ENCODE measurements at places on chromosomes 6 and 20.

DNA sequence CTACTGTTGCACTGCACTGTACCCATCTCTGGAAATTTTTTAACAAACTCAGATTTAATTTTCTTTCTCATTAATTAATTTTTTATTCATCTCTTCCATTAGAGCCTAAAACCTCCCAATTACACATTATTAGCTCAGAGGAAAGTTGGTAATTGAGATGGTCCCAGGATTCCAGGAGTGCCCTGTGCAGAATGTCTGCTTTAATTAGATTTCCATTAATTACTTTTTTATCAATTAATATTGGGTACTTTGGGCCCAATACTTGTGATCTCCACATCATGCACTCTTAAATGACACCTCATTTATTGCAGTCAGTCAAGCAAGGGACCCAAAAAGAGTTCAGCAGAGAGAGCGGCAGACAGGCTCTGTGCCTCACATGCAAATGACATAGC lies 232.0 kb downstream of the PTPRT start:
- DNase-seq: no peak

GRCh38 chr20:36523341-36523740 lies 18.0 kb upstream of the MYL9 start:
- DNase-seq: no peak

- no peak for DNase-seq
These were observed 44.4 kb downstream of the FAXC start for GRCh38 chr6:99305021-99305554.

- no peak for DNase-seq
These were observed 687.7 kb upstream of the MARCKS start for GRCh38 chr6:113169484-113169883.

DNA sequence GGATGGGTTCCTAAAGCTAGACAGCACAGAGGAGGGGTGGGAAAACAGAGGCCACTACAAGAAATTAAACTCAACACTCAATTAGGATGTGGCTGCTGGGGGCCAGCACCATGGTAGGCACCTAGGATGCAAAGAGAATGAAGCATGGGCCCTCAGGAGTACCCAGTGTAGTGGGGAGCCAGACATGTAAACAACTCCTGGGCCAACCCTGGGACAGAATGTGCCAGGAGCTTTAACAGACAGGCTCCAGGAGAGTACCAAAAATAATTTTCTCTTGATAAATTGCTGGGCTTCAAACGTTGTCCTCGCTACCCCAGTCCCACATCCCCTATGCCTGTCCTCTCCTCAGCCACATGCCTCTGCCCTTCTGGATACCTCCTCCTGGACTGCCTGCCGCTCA lies 1.7 kb downstream of the TMEM151B start:
- DNase-seq: no peak

GRCh38 chr6:153616506-153616905 lies 422.5 kb upstream of the OPRM1 start:
- DNase-seq: no peak

GRCh38 chr6:106103728-106104109 lies 17.6 kb downstream of the PRDM1 start:
- DNase-seq: no peak

- peak; percentile 22 for DNase-seq
These were observed 118.4 kb downstream of the GRM4 start for GRCh38 chr6:34027445-34027936.

DNA sequence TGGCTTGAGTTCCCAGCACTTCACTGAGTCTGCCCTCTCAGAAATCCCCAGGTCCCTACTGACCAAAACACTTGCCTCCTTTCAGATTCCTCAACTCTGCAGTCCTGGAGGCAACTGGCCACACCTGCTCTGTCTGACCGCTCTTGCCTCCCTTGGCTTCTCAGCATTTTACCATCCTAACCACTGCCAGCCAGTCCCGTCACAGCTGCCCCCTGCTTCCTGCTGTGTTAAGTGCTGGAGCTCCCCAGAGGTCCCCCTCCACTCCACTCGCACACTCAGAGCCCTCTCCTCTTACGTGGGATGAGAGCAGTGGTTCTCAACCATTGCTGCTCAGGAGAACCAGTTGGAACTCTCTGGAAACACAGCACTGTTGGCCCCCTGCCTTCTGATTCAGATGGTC lies 20.5 kb downstream of the ADAT2 start:
- no peak for DNase-seq

- DNase-seq: no peak
These were observed 17.4 kb upstream of the PRDM13 start for GRCh38 chr6:99589290-99589672.

DNA sequence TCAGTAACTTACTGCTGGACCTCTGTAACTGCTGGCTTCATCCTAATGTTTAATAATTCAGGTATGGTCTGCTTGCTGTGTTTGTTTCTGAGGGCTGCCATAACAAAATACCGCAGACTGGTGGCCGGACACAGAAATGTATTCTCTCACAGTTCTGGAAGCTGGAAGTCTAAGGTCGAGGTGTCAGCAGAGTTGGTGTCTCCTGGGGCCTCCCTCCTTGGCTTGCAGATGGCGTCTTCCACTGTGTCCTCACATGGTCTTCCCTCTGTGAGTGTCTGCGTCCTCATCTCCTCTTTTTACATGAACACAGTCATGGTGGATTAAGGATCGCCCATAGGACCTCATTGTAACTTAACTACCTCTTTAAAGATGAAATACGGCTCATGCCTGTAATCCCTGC lies 389.7 kb upstream of the JARID2 start:
- DNase-seq: no peak

DNA sequence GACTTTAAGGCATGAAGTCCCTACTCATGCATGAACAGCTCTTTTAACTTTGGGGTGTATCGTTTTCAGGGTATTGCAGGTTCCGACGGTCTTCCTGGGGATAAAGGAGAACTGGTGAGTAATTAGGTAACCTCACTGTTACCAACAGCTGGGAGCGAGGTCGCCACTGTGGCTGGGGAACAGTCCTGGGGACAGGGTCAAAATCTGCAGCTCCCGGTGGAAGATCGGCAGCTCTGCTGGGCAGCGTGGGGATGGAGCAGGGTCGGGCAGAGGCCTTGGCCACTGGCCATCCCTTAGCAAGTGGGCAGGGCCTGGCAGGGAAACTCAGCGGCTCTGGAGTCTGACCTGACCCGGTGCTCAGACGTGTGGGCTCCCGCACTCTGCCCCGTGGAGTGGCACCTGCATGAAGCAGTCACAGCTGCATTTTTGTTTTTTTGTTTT lies 16.1 kb downstream of the COL9A3 start:
- no peak for DNase-seq

GRCh38 chr6:16511723-16512489 lies 249.4 kb downstream of the ATXN1 start:
- DNase-seq: no peak

DNA sequence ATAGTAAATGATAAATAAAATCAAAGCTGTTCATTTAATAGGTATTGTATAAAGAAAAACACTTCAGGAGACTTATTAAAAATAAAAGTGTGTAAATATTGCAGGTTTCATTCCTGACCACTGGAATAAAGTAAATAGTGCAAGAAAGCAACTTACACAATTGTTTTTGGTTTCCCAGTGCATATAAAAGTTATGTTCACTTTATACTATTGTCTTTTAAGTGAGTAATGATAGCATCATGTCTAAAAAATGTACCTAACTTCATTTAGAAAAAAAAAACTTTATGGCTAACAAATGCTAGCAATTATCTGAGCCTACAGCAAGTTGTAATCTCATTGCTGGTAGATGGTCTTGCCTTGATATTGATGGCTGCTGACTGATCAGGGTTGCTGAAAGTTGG lies 726.6 kb upstream of the POU3F2 start:
- no peak for DNase-seq

DNA sequence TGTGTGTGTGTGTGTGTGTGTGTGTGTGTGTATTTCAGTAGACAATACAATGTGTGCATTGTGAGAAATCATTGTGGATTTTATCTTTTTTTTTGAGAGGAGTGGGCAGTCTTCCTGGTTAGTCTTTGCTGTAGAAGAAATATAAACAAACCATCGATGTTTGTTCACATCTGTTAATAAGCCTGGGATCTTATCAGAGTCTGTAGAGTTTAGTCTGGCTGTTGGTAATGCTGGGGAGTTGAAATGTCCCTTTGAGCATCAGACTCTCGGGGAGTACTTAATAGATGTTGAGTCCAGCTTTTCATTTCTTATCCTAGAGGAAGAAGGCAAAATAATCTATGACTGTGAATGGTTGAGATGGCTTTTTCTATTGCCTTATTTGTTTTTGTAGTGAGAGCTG lies 96.6 kb upstream of the SUPT3H start:
- no peak for DNase-seq

DNA sequence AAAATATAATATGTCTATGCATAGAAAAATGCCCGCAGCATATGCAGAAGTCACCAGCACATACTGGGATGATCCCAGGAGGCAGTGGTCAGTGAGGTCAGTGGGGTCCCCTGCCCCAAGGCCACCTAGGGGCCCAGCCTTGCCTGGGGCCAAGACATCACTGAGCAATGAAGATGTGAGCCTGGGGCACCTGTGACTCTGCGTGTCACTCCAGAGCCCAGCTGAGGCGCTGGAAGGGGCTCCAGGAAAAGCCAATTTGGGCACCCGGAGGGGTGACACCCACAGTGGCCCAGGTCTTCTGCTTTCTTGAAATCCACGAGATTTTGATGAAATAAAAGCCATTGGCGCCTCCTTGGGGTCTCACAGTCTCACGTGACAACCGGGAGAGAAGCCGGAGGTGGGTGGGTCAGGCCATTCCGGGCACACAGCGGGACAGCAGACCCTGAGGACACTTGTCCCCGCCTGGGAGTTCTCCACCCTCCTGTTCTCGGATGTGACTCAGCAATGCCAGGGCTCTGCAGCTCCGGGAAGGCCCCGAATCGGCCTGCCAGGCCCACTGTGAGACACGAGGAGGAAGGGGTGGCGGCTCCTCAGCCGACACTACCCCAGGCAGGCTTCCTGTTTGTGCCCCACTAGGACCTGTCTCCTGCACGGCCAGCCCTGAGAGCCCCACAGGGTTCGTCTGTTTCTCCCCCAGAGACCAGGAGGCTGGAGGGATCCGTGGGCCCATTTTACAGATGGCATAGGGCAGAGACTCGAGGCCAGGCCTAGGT lies 24.4 kb upstream of the SLCO4A1 start:
- no peak for DNase-seq

- DNase-seq: no peak
These were observed 104.2 kb upstream of the MLN start for GRCh38 chr6:33908025-33908424.

GRCh38 chr6:53792016-53792415 lies 2.8 kb upstream of the LRRC1 start:
- DNase-seq: no peak

DNA sequence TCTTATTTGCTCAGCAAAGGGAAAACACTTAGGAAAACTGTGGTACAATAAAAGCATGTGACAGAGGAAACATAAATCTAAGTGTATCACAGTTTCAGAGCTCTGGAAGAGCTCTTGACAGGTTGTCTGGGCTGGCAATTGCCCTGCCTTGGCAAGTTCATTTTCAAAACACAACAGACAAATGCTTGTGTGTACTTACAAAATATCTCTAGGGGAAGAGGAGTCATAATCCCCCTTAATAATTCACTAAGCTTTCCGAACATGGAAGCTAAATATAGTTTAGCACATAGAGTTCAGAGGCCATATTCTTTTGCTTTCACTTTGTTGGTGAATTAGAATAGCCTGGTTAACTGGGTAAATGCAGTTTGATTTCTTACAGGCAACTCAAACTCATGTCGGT lies 211.6 kb upstream of the THEMIS start:
- no peak for DNase-seq

Measured in stimulated activated CD8-positive, alpha-beta memory T cell treated with anti-CD3 and anti-CD28 coated beads, Interleukin-4, amount 100 ng/mL, for 4 hours (primary cell).